ENCODE measurements at places on chromosomes 4 and X.

DNA sequence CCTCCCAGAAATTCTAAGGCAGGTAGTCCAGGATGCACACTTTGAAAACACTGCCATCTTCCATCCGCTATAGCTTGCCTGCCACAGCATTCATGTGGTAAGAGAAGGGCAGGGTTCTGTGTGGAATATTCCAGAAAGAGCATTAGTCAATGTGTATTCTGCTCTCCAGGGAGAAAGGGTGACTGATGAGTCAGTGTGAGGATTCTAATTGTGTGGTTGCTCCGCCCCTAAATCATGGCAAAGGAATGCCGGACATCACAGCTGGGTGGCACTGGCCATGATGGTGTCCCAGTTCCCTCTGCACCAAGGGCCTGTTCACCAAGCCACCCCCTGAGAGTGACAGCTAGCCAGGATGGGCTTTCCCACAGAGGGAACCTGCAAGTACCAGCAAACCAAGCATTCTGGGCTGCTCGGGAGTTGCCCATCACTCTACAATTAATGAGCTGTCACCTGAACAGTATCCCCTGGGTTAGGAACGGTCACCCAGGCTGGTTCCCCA is 9.5 kb downstream of the IDS start:
- DNase-seq = no peak

DNA sequence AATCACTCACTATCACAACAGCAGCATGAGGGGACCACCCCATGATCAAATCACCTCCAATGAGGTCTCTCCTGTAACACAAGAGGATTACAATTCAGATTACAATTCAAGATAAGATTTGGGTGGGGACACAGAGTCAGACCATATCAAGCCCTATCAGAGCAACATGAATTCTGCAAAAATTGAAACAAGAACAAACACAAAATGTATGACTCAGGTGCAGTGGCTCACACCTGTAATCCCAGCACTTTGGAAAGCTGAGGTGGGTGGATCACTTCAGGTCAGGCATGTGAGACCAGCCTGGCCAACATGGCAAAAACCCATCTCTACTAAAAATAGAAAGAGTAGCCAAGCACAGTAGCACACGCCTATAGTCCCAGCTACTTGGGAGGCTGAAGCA is 13.4 kb upstream of the HPSE start:
- no peak for DNase-seq

DNA sequence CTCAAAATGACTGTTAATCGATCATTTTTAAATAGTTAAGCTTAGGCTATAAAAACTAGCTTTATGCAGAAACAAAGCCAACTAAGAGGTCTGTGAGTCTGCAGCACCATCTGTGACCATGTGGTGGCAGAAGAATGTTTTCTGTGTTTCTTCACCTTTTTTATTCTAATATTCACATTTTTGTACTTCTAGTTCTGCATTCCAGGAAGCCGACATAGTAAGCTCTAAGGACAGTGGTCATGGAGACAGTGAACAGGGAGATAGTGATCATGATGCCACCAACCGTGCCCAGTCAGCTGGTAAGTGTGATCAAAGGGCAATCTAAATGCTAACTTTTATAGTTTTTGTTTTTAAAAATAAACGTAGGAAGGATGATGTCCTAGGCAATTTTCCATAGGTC is 5.6 kb downstream of the PCDH10 start:
- DNase-seq = no peak

- no peak for DNase-seq
Observed at GRCh38 chr4:111066447-111066846, 443.6 kb upstream of the PITX2 start.

DNA sequence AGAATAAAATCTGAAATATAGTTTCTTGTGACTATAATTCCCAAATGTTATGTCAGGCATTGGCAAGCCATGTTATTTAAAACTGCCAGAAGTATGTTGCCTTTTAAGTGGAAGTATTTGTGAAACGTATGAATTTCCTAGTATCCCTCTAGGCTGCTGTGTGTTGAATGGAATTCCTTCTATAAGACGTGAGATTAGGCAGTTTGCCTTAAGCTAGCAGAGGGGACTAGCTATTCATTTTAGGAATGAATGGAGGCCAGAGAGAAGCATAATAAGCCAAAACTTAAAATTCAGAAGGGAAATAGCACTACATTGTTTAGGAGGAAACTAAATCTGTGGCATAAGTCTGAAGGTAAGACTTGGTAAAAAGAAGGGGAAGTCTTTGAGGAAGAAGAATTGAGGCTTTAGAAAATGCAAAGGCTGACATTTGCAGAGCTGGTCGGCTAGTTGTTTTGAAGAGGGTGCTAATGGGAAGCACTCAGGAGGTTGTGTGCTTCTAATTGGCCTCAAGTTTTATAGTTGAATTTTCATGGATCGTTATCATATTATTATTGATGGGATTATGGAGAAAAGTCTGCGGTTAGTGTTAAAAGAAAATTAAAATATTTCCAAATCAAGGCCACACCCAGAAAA is 57.1 kb downstream of the TMEM131L start:
- no peak for DNase-seq

DNA sequence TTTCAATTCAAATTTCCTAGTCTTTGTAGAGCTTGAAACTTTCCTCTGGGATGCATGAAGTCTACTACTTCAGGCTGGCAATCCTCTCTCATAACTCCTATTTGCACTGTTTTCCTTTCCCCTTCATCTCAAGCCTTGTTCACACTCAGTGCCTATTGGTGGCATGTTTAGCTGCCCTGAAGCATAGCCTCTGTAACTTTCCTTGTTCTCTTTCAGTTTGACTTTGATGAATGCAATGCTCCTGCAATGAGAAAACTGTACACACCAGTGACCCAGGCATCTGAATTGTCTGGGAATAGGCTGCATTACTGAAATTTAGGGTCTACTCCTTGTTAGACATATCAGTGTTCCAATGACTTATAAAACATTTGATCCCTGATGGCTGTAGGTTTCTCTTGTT is 81.7 kb downstream of the ANK2 start:
- no peak for DNase-seq

- DNase-seq = no peak
Observed at GRCh38 chr4:141845901-141846300, 209.5 kb downstream of the IL15 start.

GRCh38 chrX:150635952-150636351 is 57.2 kb upstream of the MTMR1 start:
- DNase-seq = no peak

DNA sequence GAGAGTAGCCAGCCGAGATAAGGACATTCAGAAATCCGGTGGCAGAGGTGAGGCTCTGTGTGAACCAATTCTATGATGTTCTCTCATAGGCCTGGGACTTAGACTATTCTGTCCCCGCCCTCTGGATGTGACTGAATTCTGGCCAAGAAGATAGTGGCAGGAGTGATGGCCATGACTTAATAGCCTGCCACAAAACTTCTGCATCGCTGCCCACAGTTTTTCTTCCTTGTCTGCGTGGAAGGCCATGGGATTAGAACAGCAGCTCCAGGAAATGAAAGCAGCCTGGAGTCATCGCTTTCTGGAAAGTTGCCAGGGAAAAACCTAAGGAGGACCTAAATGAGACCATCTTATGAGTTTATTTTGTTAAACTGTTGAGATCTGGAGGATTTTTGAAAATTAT is 134.7 kb downstream of the F11 start:
- no peak for DNase-seq

- DNase-seq = no peak
Observed at GRCh38 chrX:19554786-19555185, 39.5 kb upstream of the MAP3K15 start.

- DNase-seq = no peak
Observed at GRCh38 chrX:152845618-152846240, 14.9 kb downstream of the NSDHL start.

DNA sequence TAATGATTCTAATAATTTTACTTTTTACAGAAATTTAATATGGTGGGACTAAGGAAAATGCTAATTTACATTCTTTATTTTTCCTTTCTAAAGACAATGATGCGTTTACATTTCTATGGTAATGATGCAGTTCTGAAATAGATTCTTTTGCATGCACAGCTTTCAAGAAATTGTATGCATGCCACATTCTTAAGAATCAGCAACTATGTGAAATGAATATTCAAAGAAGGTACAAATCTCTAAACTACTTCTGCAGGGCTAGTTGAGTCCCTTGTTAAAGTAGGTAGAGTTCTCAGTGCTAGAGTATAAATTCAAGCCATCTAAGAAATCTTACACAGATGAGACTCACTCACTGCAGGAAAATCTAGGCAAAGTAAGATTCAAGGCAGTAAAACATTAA is 24.5 kb upstream of the GRID2 start:
- DNase-seq = no peak

GRCh38 chrX:115518113-115518512 is 42.9 kb upstream of the PLS3 start:
- no peak for DNase-seq

DNA sequence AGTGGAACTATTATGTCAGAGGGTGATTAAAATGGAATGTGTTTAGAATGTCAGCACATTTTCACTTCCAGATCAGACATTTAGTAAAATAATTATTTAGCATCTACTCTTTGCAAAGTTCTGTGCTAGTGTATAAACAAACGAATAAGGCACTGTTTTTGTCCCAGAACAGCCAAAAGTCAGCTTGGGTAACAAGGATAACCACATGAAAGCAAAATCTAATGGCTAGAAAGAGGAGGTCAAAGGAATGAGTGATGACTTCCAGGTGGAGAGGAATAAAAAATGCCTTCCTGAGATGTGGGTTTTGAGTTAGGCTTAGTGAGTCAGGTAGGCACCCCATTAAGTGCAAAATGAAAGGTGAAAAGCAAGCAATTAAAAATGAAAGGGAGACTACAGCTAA is 112.6 kb downstream of the ATP10D start:
- no peak for DNase-seq

DNA sequence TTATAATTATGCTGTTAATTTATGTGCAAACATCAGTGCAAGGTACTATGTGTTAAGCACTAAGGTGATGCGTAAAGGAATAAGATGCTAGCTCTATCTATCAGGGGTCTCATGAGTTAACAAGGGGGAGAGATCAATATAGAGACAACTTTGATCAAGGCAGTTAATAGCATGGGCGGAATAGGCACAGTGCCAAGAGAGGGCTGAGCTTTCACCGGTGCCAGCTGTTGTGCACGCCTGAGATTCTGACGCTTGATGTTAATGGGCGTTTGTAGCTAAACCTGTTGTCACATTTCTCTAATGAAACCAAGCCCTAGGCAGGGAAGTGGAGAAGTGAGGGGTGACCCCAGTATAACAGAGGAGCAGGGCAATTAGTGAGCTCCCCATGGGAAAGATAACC is 86.0 kb upstream of the NMU start:
- DNase-seq = no peak

GRCh38 chr4:126242679-126243390 is 928.1 kb downstream of the FAT4 start:
- peak; percentile 42 for DNase-seq

Measured in spleen (tissue), 13 donors.